ENCODE measurements at places on chromosomes 4 and X.
A peak's percentile ranks its signal among the peaks of the same experiment; 100 is the strongest.

- DNase-seq, result no peak
Measured at GRCh38 chrX:15714529-15714928, 23.5 kb upstream of the CA5B start.

DNA sequence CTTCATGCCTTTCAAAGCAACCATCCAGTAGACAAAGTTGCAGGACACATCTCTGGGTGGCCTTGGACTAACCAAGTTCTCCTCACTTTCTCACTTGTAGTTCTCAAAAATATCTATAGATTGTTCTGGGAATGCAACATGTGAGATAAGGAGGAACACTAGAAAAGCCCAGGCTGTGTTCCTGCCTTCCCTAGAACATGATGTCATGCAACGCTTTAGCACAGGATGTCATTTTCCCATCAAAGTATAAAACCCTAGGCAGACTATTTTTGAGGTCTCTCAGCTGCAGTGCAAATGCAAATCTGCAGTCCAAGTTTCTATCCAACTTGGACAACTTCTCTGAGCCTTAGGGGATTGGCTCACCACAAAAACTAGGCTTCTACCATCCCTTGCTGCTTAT is 78.8 kb upstream of the PCDH7 start:
- DNase-seq, result no peak

GRCh38 chr4:108036213-108036612 is 46.5 kb downstream of the HADH start:
- DNase-seq, result no peak

DNA sequence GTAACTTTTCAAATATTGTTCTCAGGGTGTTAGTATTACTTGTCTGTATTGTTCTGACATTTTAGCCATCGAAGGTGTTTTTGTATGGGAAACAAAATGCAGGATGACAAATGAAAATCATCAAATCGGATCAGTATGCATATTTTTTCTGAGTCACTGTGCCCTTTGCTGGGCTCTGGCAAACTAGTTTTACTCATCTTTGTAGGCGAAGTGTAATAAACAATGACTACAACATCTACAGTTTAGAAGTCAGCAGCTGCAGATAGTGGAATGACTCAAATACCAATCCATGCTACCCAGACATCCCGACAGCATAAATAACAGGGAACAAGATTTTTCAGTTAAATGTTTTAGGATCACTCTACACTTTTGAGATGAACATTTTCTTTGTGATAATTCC is 557.3 kb upstream of the TENM3 start:
- DNase-seq, result peak; percentile 88

- DNase-seq, result no peak
Measured at GRCh38 chr4:140102421-140102820, 51.6 kb downstream of the MAML3 start.
